AG04450 (cell line): ENCODE measurements at places on chromosomes 6 and 20.
A peak's percentile ranks its signal among the peaks of the same experiment; 100 is the strongest.

- no peak for DNase-seq
These were observed 914.9 kb upstream of the FLRT3 start for GRCh38 chr20:15252304-15252703.

DNA sequence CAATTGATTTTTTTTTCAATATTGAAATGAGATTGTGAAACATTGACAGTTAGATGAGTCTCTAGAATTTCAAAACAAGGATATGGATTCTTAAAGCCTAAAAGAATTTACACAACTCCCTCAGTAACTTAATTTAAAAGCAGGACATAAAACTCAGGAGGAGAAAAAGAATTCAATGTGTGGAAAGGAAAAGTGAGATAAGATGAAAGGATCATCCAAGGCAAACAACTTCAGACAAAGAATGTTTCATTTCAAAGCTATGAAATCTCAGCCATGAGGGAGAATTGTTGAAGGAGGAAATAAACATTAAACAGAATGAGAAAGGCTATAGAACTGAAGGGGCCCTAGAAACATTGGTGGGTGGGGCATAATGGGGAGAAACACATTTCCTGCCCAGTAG lies 191.7 kb upstream of the NOX3 start:
- no peak for DNase-seq

GRCh38 chr6:32149092-32149755 lies 2.5 kb downstream of the PRRT1 start:
- DNase-seq, result no peak

DNA sequence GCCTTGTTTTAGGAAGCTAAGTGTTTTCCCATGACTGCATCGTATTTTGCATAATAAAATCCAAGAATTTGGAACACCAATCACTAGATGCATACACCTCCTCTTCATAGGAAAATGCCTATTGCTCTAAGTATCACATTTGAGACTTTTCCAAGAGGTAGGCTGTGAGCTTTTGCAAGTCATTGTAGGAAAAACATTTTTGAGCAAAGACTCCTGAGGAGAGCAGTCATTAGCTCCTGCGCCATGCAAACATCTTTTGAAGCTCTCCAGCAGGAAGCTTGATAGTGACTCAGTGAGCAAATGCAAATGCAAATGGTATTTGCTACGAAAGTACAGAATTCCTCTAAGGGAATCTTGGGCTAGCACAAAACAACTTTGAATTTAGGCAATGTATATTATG lies 750.4 kb downstream of the QKI start:
- no peak for DNase-seq

DNA sequence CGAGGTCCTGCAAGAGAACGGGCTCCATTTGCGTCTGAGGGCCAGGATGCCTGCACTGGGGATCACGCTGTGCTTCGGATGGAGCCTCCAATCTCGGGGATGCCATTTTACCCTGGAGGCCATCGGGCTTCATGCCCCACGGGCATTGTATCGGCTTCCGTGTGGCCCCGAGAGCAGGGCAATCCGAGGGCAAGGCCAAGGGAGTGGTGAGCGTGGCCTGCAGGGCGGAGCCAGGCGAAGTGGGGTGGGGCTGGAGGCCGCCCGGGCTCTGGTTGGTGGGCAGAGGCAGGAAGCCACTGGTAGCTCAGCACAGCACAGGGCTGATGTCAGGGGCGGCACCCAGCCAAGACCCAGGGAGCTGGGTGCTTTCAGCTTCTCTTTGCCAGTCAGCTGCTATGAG lies 57.5 kb upstream of the BHLHE23 start:
- no peak for DNase-seq

DNA sequence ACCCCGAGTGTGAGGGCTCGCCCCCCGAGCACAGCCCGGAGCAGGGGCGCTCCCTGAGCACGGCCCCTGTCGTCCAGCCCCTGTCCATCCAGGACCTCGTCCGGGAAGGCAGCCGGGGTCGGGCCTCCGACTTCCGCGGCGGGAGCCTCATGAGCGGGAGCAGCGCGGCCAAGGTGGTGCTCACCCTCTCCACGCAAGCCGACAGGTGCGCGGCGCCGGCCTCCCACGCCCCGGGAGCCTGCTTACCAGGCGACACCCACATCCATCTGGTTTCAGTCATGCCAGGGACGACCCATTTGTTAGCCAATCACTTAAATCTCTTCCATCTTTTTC lies 73.5 kb upstream of the PBOV1 start:
- no peak for DNase-seq

DNA sequence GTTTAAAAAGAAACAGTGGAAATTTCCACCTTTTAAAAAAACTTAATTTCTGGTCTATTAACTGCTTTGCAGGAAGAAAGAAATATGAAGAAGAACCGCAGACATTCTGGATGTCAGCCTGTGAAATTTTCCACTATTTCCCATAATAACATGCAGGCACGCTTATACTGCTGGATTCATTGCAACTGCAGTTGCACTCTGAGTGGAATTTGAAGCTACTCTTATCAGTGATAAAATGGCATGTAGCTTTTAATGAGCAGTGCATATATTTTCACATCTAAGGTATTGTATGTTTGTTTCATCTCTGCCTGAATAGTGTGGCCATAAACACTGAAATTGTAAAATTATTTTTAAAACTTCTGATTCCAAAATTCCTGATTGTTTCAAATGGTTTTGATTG lies 28.2 kb downstream of the NCOA3 start:
- no peak for DNase-seq

DNA sequence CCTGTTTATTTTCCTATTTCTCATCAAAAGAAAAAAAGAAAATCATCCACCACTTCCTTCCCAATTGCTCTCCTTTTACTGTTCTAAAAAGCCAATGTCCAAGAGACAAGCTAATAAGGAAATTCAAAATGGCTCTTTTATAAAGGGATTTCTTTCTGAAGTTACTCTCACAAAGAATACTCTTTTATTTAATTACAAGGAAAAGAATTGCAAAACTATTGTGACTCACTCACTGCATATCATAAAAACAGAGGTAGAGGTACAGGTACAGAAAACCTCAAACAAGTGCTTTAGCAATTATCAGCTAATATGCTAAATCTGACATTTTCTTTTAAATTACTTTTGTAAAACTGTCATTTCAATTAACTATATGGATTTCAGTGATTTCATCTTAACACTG lies 18.1 kb downstream of the DEK start:
- DNase-seq, result no peak

- no peak for DNase-seq
These were observed 828.4 kb downstream of the HACE1 start for GRCh38 chr6:104031346-104031745.

DNA sequence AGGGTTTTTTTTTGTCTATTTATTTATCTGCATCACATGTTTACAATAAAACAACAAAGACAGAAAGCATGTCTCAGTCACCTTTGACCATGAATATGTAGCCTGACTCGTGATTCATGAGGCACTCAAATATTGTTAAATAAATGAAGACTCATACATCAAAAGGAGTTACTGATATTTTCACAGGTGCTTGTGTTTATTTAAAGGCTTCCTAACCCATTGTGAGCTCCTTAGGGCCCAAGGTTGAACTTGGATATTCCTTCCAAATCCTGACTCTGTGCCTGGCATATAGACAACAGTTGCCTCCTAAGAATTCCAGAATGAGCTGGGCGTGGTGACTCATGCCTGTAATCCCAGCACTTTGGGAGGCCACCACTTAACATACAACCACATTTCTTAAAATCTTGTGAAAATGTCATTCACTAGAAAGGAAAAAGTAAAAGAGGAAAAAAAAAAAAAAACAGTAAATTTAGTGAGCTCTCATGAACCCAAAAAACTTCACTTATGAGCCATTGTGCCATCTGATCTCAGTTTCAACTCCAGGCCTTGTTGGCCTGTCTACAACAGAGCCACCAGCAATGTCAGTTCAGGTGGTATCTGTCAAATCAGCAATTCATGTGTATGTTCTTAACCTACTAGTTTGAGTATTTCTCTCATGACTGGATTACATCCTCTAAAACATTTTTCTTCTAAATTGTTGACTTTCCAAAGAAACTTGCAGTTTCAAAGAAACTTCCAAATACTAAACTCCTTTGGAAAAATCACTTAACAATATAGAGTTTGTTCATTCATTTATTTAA lies 162.7 kb upstream of the MARCKS start:
- DNase-seq, result no peak

GRCh38 chr20:47283411-47283810 lies 73.1 kb downstream of the ZMYND8 start:
- no peak for DNase-seq

DNA sequence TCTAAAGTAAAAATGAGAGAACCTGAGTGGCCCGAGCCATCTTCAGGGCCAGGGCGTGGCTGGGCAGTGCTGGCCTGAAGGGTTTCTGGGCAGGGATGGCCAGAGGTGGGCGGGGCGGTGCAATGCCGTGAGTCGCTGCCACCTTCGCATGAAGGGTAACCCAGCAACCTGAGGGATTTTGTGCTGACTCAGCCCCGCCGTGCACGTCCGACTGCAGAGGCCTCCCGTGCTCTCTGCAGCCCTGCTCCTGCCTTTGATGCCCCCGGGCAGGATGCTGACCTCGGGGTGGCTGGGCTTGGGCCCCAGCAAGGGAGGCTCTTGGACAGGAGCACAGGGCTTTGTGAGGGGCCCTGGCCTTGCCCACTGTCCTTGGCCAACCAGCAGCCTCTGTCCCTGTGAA lies 81.7 kb upstream of the GATA5 start:
- DNase-seq, result no peak

DNA sequence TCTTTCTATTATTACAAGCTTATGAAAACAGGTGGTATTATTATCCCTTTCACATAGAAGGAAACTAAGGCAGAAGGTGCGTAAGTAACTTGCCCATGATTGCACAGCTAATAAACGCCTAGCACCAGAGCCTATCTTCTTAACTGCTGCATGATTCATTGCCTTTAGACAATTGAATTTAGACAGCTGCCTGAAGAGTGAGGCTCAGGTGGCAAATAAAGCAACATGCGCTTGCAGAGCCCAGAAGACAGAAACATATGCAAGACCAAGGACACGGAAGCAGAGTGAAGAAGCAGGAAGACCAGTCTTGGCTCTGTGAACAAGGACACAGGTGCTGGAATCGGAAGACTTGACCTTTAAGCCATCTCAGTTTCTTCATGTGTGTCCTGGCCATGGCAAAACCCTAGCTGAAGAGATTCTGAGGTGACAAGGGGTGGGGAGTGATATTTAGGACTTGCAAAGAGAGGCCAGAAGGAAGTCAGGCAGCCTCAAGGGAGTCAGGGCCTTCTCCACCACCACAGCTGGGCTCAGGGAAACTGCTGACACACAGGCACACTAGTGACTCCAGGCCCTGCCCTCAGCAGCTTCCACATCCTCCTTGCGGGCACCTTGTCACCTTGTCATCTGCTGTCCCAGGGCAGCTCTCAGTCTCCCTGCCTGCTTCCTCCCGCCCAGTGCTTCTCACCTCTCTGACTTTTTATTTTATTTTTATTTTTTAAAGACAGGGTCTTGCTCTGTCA lies 91.7 kb upstream of the SLC22A16 start:
- no peak for DNase-seq

DNA sequence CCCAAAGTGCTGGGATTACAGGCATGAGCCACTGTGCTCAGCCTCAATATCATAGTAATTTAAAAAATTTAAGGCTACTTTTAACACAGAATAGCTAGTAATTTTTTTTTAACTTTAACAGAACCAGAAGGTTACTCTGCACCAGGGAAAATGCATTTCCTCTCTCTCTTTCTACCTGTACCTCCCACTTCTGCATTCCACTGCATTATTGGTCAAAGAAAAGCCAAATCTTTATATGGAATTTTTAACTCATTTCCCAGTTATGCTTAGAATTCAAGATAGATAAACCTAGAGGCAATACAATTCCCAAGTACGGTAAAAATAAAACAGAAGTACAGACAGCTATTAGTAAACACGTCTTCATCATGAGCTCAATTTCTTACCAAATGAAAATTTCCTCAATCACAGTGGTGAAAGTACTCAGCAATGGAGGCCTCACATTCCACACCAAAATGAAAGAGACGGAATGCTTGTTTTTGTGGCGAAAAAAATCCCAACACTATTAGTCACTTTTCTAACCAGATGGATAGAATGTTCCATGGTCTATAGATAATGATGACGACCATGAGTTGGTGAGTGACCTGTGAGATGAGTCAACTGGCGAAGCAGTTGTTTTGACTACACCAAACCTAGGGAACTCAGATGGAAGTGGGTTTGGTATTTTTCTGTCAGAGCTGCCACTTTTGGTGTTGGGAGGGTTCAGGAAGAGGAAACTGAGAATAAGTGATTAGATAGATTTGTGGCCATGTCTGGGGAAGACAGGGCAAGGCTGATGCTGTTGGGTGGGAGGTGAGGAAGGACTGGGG lies 104.7 kb upstream of the SGK1 start:
- DNase-seq, result peak; percentile 95

DNA sequence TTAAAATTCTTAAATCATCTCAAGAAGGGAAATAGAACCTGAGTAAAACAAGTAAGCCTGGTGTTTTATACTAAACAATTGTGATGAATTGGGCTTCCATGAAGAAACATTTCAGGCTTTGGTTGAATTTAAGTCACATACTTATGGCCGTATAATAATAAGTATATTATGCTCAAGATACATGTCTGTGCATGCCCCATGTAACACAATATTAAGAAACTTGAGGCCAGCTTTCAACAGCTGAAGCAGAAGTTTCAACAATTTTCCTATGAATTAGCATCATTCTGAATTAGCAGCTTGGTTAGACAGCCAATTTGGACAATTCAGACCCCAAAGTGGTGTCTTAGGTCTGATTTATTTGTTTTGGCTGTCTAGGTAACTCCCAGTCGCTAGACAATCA lies 243.7 kb downstream of the MYLK4 start:
- DNase-seq, result no peak

DNA sequence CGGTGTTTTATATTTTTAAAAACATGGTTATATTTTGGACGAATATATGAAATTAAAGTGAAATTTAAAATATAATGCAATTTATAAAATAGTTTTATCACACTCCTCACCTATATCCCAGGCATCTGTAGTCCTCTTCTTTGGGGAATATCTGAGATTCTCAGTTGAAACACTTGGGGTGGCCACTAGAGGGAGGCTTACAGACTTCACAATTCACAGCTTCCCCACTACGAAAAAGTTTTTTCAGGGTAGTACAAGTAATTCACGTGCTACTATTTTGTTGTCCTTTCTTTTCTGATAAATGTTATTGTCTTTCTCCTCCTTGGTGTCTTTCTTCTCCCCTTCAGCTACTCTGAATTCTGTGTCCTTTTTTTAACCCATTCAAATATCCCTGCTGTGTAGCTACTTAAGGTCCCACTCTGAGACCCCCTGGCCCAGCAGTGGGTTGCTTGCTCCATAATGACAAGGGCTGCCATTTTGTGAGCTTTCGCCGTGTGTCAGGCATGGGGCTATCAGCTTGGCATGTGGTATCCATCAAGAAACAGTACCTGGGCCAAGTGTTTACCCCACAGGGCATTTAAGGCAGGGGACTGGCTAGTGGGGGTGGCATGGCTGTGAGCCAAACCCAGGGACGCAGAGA lies 43.6 kb upstream of the PHACTR3 start:
- DNase-seq, result no peak

GRCh38 chr6:140905724-140906123 lies 1227.0 kb upstream of the GJE1 start:
- DNase-seq, result no peak
